NT2/D1 (cell line): ENCODE measurements at places on chromosomes 16 and 17.
A peak's percentile ranks its signal among the peaks of the same experiment; 100 is the strongest.

DNA sequence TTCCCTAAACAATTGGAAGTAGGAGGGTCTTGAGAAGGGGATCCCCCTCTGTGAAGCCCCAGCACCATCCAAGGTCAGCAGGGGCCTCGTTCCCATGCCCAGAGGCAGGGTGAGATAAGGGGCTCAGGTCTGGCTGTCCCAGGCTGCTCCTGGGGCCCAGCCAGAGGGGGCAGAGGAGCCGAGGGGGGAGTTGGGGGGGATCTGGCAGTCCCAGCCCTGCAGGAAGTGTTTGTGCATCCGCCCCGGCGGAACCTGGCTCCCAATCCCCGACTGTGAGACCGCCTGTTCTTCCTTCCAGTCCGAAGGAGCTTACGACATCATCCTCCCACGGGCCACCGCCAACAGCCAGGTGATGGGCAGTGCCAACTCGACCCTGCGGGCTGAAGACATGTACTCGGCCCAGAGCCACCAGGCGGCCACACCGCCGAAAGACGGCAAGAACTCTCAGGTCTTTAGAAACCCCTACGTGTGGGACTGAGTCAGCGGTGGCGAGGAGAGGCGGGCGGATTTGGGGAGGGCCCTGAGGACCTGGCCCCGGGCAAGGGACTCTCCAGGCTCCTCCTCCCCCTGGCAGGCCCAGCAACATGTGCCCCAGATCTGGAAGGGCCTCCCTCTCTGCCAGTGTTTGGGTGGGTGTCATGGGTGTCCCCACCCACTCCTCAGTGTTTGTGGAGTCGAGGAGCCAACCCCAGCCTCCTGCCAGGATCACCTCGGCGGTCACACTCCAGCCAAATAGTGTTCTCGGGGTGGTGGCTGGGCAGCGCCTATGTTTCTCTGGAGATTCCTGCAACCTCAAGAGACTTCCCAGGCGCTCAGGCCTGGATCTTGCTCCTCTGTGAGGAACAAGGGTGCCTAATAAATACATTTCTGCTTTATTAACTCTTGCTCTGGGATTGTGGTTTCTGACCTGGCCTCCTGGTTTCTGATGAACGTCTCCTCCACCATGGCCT lies 14.9 kb downstream of the GPRC5C start:
- no peak for DNase-seq

- no peak for DNase-seq
Observed at GRCh38 chr16:84823926-84824325, 4.1 kb downstream of the CRISPLD2 start.

GRCh38 chr17:74055508-74056160 lies 147.8 kb upstream of the RPL38 start:
- DNase-seq: peak; percentile 46

DNA sequence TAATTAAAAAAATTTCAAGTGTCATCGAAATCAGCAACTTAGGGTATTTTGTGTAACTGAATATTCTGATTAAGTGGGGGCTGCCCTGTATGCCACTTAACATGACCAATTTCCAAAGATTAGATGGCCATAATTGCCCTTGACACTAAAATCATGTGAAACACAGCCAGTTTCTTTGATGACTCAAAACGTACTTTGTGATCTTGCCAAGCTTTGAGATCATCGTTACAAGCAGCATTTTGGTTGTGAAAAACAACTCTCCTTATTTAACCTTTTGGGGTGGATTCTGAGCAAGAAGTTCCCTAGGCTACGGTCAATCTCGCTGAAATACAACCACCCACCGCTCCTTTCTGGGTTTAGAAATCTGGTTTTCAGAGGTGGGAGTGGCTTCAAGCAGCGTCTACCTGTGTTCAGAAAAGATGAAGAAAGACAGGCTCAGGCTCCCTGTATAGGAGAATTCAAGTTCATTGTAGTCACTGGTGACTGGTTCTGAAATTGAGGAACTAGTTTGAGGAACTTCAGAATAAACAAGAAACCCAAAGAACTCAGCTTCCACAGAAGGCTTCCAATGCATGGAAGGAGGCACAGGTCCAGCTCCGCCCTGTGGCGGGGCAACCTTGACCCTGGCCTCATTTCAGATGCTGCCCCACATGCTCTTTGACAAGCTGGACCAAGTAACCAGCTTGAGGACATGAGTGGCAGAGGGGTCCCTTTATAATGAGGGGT lies 9.4 kb downstream of the MAP3K14 start:
- DNase-seq: no peak

DNA sequence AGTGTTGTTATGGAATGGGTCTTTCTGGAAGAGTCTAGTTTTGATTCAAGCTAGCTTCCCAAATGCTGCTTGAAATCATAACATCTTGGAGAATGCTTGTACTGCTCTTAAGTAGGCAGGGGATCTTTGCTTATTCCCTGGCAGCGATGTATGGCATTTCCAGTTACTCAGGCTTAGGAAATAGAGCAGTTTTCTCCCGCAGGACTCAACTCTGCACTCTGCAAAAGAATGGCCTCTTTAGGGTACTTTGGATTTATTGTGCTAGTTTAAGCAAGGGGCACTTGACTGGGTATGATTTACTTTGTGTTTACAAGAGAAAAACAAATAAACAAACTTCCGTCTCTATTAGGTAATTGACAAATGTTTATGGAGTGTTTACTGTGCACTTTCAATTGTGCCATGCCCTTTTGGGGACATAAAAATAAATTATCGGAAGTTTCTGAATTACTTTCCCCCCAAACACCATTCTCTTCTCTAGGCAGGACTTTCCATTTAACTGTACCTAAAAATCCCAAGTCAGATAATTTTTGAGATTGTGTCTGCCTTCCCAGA lies 164.0 kb downstream of the MAP2K6 start:
- no peak for DNase-seq

DNA sequence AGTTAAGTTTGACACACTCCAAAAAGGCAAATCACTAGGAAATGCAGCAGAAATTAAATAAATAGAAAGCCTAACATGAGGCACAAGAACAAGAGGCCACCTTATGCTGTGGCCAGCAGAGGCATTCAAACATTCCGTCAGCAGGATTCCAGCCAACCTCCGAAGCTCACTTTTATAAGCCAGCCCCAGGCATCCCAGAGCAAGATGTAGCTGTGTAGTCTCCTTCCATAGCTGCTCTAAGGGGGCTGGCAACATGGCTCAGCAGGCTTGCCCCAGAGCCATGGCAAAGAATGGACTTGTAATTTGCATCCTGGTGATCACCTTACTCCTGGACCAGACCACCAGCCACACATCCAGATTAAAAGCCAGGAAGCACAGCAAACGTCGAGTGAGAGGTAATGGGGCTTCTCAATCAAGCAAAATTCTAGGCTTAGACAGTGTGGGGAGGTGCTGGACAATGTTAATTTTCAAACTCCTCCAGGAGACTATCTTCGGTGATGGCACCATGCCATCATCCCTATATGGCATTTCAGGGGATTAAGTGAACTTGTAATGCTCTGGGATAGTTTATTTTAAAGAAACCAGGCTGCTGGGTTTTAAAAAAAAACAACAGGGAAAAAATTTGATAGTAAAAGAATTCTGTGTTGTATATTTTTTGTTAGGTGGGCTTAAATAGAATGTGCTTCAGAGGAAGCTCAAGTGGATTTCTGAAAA lies at the start of gene CLEC3A:
Gene CLEC3A (plus strand): TSS at position 202 of the 714 bp plus-strand sequence. CDS start 79 bp downstream, at position 281.
- DNase-seq: no peak

DNA sequence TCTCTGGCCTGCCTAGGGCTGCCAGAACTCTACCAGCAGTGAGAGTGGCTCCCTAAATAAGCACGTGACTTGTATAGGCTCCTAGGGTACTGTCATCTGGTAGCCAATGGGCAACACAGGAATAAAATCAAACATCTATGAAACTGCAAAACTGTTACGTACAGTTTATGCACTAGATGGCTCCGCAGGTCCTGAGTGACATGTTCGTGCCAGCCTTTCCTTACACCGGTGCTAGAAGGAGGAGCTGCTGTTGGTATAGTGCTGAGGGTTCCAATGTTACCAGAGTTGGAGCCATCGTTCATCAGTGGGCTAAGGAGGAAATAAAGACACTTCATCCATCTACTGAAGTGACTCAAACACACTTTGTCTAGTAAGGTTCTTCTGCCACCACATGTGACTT lies 63.2 kb upstream of the TRAP1 start:
- no peak for DNase-seq

GRCh38 chr17:45950888-45951287 lies 48.2 kb upstream of the STH start:
- no peak for DNase-seq

DNA sequence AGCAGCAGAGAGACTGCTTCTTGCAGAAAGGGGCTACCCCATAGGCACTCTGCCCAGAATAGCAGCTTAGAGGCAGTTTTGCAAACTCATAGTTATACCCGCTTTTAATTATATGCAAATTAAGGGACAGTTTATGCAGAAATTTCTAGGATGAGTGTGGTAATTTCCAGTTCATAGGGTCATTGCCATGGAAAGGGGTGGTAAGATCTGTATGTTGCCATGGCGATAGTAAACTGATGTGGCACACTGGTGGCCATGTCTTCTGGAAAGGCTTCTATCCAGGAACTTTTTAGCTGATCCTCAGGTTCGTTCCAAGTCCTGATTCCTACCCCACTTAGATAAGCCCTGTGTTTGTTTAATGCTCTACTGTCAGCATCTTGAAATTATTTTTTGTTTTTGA lies 6.2 kb downstream of the STXBP4 start:
- no peak for DNase-seq
